ENCODE measurements at places on chromosomes 3 and 15. TPM values are rescaled to one million over a fixed set of nuclear protein-coding genes. Genes with fewer than 3 reads are reported as not detected.
A peak's percentile ranks its signal among the peaks of the same experiment; 100 is the strongest.

Gene ZNF80
- not detected for total RNA-seq

Gene DCP1A
- 5.0 TPM for total RNA-seq

Gene GHSR
- total RNA-seq, result not detected

Gene TLE3
- total RNA-seq, result 19.2 TPM

DNA sequence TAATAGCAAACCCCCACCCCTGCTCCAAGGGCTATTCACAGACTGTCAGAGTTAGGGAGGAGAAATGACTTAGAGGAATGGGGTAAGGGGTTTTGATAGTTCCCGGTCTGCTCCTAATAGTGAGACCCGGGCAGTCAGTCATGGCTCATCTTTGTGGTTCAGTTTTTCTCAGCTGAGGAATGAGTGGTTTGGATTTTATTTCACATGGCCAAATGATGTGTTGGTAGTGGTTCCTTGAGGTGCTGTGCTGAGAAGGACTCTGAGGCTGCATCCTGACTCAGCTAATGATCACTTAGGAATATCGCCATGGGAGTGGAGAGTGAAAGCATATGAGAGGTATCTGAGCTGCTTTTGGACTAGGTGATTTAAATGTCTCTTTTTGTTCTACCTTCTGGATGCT, 80.2 kb downstream of the LPP start:
- no peak for DNase-seq

GRCh38 chr3:194150252-194150934, 14.4 kb downstream of the HES1 start:
- peak; percentile 45 for DNase-seq

DNA sequence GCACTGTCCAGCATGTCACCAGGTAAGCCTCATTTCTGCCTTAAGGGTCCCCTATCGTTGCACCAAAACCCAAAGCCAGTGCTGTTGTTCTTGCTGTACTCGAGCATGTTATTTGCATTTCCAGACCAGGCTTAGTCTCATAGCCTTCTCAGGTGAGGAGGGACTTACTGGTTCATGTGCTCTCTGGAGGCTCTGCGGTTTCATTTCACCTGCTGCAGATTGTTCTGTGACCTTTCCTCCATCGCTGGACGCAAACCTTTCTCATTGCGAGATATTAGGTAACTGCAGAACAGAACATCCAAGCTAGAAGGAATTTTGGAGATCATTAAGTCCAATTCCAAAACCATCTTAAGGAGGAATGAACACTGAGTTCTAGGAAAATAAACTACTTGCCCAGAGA, 187.3 kb upstream of the BCL6 start:
- no peak for DNase-seq

GRCh38 chr15:91196768-91197167, 96.7 kb downstream of the SV2B start:
- DNase-seq, result no peak

GRCh38 chr3:108378153-108378951, 82.0 kb downstream of the HHLA2 start:
- no peak for DNase-seq

- peak; percentile 29 for DNase-seq
Observed at GRCh38 chr3:70049761-70050160, 50.2 kb downstream of the SAMMSON start.

DNA sequence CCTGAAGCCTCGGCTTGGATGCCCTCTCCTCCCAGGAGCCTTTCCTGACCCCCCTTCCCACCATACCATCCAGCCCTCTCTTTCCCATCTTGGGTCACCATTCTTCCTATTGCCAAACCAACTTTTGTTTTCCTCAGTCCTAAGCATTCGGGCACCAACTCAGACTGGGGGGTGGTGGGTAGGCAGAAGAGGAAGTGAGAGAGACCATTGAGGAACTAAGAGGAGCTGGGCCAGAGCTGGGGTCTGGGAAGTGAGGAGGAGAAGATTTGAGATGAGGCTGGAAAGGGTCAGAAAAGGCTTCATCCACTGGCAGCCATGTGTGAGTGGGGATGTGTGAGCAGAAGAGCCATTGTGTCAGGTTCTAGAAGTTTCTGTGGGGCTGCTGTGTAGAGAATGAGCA, 37.7 kb downstream of the TKT start:
- DNase-seq, result no peak

GRCh38 chr3:179321668-179322285, 1.1 kb upstream of the ZNF639 start:
- peak; percentile 38 for DNase-seq

DNA sequence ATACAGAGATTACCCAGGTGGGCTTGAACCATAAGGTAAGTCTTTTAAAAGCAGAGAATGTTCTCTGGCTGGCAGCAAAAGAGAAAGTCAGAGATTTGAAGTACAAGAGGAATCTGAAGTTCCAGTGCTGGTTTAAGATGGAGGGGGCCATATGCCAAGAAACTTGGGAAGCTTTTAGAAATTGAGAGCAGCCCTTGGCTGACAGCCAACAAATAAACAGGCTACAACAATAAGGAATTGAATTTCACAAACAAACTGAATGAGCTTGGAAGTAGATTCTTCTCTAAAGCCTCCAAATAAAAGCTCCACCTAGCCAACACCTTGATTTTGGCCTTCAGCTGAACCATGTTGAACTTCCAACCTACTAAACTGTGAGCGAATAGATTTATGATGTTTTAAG, 85.7 kb downstream of the TRIM42 start:
- DNase-seq, result no peak

Data from bronchial epithelial cell (primary cell).